Heart right ventricle (tissue), 16 donors: ENCODE measurements at places on chromosomes 7 and 10. TPM values are rescaled to one million over a fixed set of nuclear protein-coding genes. Genes with fewer than 3 reads are reported as not detected.

HOXA4 gene
- polyA plus RNA-seq, result 1.2 TPM

DNA sequence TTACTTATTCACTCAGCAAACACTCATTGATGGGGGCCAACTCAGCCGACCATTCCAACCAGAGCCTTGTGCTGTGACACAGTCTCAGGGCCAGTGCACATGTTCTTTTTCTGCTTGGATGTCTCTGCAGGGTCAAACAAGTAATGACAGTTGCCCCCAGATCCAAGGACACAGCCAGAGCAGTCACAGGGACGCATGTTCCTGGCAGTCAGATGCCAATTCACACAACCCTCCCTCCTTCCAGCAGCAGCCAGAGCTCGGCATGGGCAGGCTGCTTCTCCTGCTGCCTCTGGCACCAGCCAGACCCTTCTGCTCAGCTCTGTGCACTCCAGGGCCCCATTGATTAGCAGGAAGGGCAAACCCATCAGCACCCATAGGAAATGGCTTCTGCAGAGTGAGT, 20.3 kb downstream of the DRGX start:
- no peak for DNase-seq

DNA sequence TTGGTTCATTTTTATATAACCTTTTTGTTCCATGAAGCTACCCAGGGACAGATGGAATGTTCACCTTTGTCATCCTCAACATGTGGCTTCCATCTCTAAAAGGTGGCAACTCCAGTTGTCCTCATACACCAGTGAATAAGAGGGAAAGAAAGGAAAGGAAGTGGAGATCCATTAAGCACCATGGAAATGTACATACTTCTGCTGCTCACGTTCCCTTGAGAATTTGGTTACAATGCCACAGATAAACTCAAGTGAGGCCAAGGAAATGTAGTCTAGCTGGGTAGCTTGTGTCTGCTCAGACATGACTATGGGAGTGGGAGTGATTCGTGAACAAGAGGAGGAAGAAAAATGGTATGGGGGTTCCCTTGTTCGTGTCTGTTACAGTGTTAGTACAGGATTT, 237.1 kb upstream of the FAM3C start:
- no peak for DNase-seq

GRCh38 chr7:119783799-119784198, 489.2 kb upstream of the KCND2 start:
- DNase-seq, result peak; percentile 5

DNA sequence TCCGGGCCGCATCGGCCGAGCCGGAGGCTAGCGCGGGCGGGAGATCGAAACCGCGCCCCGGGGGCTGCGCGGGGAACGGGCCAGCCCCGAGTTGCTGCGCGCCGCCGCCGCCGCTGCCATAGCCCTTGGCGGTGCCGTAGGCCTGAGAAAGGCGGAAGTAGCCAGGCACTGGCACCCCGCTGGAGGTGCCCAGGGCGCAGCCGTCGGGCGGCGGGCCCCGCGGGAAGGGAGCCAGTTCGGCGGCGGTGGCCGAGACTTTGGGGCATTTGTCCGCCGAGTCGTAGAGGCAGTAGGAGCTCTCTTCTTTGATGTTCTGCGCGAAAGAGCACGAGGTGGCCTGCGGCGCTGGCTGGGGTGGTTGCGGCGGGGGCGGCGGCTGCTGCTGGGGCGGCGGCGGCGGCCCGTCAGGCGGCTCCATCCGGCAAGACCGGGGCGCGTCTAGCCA, 587 bp downstream of the HOXA10 start:
- no peak for DNase-seq

NUTM2E gene
- polyA plus RNA-seq, result not detected

DNA sequence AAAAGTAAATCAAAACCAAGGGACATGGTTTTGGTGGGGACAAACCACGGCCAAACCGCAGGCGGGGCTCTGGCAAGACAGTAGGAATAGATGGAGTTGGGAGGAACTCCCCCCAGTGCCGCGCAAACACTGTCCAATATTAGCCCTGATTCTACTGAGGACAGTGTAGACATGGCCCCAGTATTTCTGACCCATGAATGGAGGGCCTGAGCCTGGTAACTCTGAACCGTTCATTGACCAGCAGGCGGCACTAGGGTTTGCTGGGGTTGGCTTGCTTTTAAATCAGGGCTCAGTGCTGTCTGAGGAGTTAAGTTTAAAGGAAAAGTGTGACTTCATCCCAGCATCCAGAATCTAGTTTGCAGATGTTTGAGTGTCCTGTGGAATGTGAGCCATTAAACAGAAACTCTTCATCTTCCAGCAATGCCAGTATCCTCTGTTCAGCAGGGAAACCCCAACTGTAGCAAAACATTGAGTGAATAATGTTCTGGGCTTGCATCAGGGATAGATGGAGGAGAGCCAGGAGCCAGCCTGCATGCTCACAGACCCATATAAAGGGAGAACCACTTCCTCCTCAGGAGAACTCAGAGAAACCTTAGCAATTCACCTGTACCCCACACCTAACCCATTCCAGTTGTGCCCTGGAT, 147.4 kb upstream of the PRSS58 start:
- DNase-seq, result no peak

GRCh38 chr7:113247198-113247597, 128.8 kb upstream of the SMIM30 start:
- no peak for DNase-seq

DNA sequence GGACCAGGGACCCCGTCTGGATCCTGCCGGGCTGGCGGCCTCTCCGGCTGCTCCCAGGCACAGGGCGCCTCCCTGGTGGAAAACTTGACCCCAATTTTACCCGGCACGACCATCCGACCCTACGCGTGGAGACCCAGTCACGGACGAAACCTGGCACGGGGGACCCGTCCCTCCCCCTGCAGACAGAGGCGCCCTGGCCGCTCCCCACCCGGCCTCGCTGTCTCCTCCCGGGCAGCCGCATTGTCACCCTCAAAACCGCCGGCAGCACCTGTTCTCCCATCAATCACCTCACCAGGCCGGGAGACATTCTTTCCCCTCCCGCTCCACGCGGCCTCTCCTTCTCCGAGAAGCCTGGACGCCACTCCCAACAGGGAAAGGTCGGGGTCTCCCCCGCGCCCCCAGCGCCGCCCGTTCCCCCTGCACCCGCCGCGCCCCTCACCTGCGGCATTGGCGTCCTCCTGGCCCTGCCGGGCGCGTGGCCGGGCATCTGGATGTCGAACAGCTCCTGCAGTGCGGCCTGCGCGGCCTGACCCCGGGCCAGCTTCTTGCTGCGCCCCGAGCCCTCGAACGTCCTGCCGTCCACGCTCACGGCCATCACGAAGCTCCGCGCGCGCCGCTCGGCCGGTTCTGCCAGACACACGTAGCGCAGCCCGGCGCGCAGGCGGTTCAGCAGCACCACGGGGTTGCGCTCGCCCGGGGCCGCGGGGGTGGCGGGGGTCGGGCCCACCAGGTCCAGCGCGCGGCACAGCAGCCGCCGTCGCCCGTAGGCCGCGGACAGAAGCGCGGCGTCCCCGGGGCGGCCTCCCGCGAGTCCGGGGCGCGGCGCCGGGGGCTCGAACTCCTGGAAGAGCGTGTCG, 306.6 kb downstream of the WDR37 start:
- no peak for DNase-seq

WDFY4 gene
- polyA plus RNA-seq, result 0.59 TPM

- DNase-seq, result no peak
Measured at GRCh38 chr10:25028711-25029110, 12.3 kb downstream of the THNSL1 start.

LRRN3 gene
- polyA plus RNA-seq, result 5.3 TPM

- no peak for DNase-seq
Measured at GRCh38 chr10:43706166-43706565, 57.5 kb upstream of the ZNF32 start.

DNA sequence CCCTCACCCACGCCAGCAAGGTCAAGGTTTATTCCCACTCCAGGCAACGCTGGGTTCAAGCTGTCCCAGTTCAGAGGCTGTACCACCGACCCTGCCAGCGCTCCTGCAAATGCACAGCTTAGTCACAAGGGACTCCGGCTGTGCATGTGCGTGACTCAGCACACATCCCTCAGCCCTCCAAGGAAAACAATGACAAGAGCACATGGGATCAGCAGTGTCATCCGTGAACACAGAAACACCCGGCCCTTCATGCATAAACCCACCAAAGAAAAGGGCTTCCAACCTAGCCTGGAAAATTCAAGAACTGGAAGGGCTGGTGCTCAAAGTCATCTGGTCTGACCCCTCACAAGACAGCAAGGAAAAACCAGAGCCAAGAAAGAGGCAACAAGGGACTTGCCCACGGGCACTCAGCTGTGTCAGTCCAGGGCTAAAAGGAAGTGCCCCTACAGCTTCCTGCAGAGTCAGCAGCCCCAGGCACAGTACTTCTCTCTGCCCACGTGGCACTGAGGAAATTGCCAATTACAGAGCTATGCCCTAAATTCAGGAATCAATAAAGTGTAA, 106.1 kb downstream of the KCNMA1 start:
- DNase-seq, result peak; percentile 17

EPO gene
- polyA plus RNA-seq, result not detected

DNA sequence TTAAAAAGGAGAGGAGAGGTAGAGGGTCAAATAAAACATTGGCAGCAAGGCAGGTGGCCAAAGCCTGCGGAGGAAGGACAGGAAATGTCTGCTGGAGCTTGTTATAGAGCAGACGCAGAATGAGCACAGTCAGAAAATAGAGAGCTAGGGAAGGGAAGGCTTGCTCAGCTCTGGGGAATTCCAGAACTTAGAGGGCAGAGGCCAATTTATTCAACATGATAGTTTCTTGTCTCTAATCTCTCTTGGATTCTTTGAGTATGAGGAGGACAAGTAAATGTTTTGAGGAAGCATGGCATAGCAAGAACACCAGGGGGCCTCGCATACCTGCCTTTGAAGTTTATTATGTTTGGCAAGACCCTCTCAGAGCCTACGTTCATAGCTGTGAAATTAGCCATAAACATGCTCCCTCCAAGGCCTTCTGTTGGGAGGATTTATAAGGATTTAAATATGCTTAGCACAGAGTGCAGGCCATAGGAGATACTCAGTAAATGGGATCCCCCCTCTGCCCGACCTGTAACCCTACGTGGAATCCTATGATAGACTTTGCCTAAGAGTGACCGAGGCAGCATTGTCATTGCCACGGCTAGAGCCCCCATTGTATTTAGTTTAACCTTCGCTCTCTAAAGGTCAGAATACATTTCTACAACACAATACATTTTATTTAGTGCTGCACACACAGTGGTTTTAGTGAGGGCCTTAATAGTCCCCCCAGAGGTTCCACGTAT, 293.9 kb downstream of the CCDC3 start:
- DNase-seq, result no peak

DNA sequence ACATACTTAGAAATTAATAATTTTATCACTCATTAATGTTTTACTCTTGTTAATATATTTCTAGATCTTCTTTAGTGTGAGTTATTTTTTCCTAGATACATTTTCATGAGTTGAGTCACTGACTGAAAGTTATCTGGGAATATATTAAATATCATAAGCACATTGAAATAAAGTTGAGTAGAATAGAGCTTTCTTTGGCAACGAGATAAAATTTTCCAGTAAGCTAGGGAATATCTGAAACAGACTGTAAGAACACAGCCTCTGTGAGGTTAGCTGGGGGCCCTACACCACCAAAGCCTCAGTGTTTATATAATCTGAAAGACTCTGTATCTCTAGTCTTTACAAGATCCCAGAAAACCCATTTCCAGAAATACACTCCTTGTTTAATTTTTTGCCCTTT, 347.8 kb upstream of the PLXDC2 start:
- DNase-seq, result no peak

DNA sequence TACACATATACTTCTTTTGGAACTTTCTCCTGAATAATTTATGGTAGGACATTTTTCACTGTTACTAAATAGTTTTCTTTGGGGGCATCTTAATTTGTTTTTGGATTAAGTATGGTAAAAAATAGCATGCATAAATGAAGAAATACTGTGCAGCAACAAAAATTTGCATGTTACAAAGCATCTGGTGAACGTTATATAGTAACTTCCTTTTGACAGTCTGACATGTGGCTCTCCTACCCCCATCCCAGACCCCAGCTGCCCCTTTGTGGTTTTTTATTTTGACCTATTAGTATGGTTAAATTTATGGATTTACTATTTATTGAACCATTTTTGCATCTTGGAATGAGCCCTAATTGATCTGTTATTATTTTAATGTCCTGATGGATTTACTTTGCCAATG, 9.9 kb downstream of the TASOR2 start:
- no peak for DNase-seq

DNA sequence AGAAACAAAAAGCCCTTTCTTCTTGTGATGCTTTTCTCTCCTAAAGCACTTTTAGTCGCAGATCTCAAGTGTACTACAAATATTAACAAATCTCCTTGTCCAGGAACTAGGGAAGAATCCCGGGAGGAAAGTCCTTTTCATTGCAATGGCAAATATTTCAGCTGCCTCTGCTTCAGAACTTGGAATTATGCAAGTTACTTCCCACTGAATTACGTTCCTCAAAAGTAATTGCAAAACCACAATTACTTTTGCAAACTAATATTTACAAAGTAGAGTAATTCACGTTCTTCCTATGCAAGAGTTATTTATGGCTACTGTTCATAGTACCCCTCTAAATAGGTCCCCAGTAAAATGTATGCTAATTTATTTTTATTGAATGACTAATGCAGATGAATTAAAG, 14.5 kb downstream of the PRKCQ start:
- DNase-seq, result no peak

GRCh38 chr10:78307576-78307975, 273.9 kb downstream of the RPS24 start:
- DNase-seq, result no peak
